ENCODE measurements at places on chromosomes 6 and 20.

DNA sequence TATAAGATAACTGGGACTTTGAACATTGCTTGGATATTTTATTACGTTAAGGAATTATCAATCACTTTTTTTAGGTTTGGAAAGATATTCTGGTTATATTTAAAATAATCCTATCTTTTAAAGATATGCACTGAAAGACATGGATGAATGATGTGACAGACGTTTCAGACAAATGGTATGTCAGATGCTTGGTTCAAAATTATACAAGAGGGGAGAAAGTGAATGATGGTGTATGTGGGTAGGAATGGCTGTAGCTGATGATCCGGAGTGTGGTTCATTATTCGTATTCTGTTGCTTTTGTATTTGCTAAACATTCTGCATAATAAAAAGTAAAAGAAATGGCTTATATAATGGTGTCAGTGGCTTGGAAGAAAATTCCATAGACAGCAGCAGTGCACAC, 51.0 kb upstream of the SNRPB2 start:
- no peak for DNase-seq

- no peak for DNase-seq
These were observed 9.2 kb downstream of the FOXA2 start for GRCh38 chr20:22575087-22575721.

- DNase-seq = no peak
These were observed 21.7 kb downstream of the GGT7 start for GRCh38 chr20:34850969-34851368.

DNA sequence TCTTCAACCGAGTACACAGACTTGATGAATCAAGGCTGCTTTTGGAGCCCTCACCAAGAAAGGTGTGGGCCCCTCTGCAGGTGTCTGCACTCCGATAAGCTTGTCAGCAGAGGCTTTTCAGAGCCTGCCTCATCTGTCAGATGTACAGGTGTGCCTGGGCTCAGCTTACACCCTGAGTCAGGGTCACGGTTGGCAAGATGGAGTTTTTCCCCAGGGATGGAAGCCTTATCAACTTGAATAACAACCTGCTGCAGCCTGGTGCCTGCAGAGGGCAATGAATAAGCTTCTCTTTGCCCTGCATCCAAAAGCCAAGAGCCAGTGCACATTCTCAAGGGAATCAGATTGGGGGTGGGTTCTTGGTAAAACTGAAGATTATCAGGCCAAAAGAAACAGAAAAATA, 427.1 kb downstream of the CD83 start:
- no peak for DNase-seq

GRCh38 chr6:147132889-147133288, 71.3 kb upstream of the STXBP5 start:
- DNase-seq = no peak

DNA sequence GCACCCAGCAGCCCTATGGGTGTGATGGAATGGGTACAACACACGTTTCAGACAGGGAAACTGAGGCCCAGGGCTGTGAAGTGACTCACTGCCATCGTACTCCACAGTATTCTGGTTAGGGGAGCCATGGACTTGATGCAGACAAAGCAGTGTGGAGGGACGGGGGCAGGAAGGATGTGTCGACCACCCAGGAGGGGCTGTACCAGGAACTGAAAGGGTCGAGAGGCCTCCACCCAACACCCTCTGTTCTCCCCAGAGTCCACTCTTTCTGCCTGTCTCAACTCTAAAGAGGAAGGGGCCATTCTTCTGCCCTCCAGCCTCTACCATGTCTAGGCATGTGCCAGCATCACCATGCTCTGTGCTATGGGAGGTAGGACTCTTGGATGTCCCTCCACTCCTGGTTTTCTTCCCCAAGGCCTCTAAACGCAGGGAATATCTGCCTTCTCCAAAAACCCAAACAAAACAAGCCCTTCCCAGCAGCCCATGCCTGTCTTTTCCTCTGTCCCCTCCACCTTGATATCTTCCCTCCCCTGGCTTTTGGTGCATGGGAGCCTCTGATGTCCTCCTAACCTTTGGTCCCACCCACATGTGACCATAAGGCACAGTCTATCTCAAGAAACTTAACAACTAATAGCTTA, 7.4 kb downstream of the SLC22A1 start:
- DNase-seq = no peak

All from stimulated activated CD4-positive, alpha-beta T cell treated with anti-CD3 and anti-CD28 coated beads, Interleukin-4, amount 100 ng/mL, for 1 hour (primary cell).